ENCODE measurements at places on chromosomes 6 and 20. TPM values are rescaled to one million over a fixed set of nuclear protein-coding genes. Genes with fewer than 3 reads are reported as not detected.
A peak's percentile ranks its signal among the peaks of the same experiment; 100 is the strongest.

DNA sequence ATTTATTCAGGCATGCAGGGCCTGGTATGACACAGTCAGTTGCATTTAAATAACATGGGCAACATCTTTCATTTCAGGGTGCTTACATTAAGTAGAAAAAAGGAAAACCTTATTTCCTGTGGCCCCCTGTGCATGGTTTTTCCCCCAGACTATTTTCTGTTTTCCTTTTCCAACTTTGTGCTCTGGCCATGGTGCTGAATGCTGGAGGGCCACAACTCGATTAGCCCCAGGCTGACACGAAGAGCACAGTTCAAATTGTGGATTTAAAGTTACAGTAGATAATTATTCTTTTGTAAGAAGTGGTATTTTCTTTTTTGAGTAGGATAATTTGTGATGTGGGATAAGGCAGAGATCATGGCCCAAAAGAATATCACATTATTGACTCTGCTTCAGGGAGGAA, 332.0 kb downstream of the HAO1 start:
- H3K27ac ChIP-seq = no peak overlapping the region
- no peak for DNase-seq
- H3K27me3 ChIP-seq = peaks cover 1% of the 10 kb centered on the region
- H3K4me1 ChIP-seq = no peaks in the 10 kb centered on the region
- H3K4me3 ChIP-seq = no peak overlapping the region

DNA sequence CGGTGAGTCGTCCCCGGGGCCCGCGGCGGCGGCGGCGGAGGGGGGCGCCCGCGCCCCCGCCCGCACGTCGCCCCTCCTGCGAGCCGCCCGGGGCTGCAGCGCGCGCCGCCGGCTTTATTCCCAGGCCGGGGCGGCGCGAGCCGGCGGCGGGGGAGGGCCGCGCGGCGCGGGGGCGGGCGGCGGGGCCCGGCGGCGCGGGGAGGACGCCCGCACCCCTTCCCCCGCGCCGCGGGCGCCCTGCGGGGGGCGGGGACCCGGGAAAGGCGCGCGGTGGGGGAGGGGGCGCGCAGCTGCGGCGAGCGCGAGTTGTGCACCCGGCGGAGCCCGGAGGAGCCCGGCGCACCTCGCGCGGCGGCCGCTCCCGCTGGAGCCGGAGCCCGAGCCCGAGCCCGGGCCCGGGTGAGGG, 646 bp downstream of the HMGA1 start:
- no peak for DNase-seq

The CTAGE9 gene
- total RNA-seq = not detected

- H3K4me3 ChIP-seq = peak overlapping the region; percentile 55
- H3K27me3 ChIP-seq = no peaks in the 10 kb centered on the region
- DNase-seq = no peak
- H3K36me3 ChIP-seq = no peaks in the 10 kb centered on the region
- peak overlapping the region; percentile 91 for H3K27ac ChIP-seq
- H3K4me1 ChIP-seq = peaks cover 37% of the 10 kb centered on the region
These were observed 1.1 kb upstream of the TGM2 start for GRCh38 chr20:38165966-38166702.

The HNF4A gene
- total RNA-seq = 0.20 TPM

The SLC17A3 gene
- total RNA-seq = not detected

- H3K4me3 ChIP-seq = no peak overlapping the region
- H3K27ac ChIP-seq = no peak overlapping the region
- H3K36me3 ChIP-seq = no peaks in the 10 kb centered on the region
- H3K27me3 ChIP-seq = no peaks in the 10 kb centered on the region
These were observed 74.5 kb downstream of the ALDH8A1 start for GRCh38 chr6:134875367-134875766.

The RAMACL gene
- total RNA-seq = 0.79 TPM

Data from mesothelial cell of epicardium (in vitro differentiated cells).